DMS79 (cell line): ENCODE measurements at places on chromosomes 5 and 9.

DNA sequence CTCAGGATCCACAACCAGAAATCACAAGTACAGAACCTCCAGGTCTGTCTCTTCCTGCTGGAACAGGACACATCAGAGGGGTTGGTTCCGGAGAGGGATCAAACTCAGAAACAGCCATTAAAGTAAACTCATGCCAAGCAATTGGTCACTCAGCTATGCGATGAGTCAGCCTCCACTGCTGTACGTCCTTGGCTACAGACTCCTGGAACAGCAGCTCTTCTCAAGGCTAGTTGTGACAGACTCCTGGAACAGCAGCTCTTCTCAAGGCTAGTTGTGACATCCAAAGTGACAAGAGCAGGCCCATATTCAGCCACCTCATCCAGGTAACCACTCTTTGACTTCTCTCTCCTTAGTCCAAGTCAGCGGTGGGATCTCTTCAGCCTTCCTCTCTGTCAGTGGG, at the start of gene SPINK13:
SPINK13 (plus strand) TSS at position 229 of the 400 bp plus-strand sequence. CDS start 1,279 bp downstream, outside the sequence.
- DNase-seq = no peak

- no peak for DNase-seq
Measured at GRCh38 chr9:124771867-124772679, 962 bp upstream of the NR6A1 start.

DNA sequence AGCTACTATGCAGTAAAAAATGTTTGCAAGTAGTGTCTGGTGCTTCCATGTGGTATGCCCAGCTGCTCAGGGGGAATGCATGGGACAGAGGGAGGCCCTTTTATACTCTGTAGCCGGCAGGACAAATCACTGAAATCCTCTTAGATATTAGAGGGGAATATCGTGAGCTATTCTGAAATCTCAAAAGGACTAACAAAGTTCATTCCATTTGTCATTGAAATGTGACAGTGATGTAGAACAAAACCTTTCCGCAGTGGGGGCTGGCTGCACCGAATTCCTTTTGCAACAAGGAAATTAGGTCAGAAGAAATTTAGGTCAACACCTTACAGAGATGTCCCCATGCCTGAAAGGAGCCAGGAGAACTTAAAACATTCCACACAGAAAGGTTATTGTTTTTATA, 72.4 kb upstream of the MEF2C start:
- no peak for DNase-seq

DNA sequence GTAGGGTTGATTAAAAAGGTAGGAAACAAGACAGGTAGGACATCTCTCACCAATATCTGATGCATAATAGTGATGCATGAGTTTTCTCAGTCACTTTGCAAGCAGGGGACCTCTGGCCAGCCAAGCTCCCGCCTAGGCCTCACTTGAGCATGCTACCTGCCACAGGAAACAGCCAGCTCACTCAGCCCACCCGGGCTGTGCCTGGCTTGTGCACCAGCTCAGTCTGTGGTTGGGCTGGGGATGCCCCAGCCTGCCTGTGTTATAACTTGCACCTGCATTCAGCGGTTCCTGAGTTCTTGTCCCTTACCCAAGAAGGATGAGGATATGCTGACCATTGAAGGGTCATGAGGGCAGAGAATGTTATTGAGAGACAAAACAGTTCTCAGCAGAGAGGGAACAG, 172.8 kb upstream of the PLCXD3 start:
- no peak for DNase-seq

- DNase-seq = no peak
Measured at GRCh38 chr5:172533399-172534228, 79.3 kb upstream of the SH3PXD2B start.

DNA sequence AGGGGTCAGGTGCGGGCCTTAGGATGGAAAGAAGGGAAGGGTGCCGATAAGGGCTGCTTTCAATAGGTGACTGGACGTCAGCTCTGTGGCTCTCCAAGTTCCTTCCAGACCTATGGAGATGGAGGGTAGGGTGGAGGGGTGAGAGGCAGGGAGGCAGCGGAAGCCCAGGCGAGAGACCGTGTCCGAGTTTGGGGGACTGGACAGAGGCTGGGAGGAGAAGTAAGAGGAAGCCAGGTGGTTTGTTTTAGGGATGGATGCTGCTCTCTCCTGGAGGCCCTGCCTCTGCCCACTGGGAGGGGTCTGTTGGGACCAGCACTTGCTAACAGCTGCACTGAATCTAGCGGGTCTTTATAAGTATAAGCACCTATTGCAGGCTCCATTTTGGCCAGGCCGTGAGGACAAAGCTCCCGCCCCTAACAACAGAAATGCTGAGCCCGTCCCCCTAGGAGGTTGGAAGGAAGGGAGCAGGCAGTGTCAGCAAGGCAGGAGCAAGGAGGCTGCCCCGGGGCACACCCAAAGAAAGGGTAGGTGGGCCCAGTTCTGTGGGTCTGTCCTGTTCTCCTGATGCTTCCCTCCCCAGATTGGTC, 167.5 kb downstream of the DAB2IP start:
- no peak for DNase-seq
